DMS79 (cell line): ENCODE measurements at places on chromosomes 11 and 22.
A peak's percentile ranks its signal among the peaks of the same experiment; 100 is the strongest.

DNA sequence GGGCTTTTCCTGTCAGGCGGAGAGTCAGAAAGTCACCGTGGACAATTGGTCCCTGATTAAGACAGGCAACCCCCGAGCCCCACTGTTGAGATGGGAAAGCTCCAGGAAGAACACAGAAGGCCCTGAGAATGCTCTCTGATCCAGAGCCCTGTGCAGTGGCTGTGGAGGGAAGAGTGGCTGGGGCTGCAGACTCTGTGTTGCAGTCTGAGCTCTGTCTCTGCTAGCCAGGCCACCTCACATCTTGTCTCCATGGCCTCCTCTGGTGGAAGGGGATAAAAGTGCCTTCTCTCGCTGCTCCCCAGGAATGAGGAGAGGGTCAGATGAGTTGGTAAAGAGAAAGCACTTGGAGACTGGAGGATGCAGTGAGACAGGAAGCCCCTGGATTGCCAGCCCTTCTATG is 141.2 kb downstream of the CEP164 start:
- no peak for DNase-seq

- no peak for DNase-seq
Measured at GRCh38 chr22:26170112-26170492, 840 bp downstream of the SEZ6L start.

DNA sequence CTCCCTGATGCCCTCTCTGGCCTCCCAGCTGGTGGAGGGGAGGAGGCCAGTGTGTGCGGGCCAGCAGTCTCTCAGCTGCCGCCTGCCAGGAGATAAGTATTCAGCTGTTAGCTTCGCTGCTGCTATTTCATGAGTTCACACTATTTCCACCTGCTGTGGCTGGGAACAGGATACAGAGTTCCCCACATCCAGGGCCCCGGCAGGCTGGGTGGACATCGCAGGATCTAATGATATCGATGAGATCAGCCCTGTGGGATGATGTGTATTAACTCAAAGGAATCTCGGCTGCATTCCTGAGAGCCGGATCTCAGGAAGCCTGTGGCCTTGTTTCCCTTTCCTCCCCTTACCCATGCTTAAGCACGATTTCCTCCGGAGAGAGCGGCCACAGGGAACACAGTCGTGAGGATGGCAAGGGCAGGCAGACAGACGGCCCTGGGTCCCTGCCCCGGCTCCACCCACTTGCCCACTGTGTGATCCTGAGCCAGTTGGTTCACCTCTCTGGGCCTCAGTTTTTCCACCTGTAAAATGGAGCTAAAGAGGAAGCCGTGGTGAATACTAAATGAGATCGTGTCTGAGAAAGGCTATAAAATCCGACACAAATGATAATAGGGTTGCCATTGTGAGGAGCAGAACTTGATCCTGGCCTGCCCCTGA is 6.5 kb upstream of the PVALB start:
- DNase-seq, result no peak

DNA sequence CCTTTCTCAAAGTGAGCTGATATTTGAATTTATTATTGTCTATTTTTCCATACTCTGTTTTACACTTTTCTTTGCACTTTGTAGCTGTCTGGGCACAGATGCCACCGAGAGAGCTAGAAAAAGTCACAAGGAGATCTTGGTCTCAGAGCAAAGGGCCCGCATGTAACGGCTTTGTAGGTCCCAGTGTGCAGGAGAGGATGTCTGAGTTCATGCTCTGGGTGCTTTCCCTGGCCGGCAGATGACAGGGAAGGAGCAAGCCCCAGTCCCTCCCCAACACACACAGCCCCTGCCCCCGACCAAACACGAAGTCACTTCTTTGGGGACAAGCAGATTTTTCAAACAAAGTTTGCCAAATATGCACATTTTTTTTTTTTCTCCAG is 55.8 kb downstream of the SMIM38 start:
- DNase-seq, result no peak

DNA sequence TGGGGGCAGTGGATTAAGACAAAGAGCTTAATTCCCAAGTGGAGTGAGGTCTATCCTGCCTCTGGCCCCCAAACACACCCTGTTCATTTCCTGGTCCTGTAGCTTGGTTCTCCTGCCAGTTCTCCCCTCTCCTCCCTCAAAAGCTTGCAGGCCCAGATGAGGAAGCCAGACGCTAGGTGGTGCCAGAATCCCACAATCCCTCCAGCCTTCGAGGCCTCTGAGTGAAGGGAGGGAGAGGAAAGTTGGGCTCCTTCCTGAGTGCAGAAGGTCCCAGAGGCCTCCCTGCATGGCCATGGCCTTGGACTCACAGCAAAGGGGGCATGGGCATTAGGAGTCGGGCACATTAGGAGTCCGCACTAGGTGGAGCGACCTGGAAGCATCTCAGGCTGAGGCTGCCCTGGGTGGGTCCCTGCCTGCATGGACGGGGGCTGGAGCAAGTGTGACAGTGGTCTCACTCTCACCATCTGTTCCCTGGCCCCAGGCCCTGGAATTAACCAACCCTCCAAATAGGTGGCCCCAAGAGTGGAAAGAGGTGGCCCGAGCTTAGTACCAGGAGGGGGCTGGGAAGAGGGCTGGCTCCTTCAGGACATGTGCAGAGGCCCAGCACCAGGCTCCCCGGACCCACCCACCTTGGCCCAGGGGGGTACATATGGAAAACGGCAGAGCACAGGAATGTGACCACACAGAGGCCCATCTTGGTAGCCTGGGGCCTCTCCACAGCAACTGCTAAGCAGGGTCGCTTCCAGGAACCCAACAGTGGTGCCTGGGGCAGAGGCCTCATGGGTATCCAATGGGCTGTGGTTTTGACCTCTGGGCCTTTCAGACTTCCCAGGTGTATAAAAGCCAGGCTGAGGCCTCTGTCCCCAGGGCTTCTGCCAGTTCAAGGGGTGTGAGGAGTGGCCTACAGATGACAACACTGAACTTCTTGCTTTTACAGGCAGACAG is 5.2 kb downstream of the FXYD2 start:
- peak; percentile 40 for DNase-seq

DNA sequence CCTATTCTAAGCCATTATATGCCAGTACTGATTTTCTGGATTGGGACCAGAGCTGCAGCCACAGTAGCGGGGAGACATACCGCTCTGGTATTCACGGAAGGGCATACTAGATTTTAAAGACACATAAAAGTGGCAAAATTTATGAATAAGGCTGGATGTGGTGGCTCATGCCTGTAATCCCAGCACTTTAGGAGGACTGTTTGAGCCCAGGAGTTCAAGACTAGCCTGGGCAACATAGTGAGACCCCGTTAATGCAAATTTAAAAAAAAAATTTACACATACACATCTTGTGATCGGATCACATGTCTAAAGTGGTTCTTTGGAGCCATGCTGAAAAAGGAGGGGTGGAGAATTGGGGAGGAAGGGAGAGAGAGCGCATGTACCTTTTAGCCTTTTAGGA is 9.0 kb downstream of the RPL27A start:
- no peak for DNase-seq

GRCh38 chr11:22730319-22730718 is 63.9 kb downstream of the GAS2 start:
- DNase-seq, result no peak

DNA sequence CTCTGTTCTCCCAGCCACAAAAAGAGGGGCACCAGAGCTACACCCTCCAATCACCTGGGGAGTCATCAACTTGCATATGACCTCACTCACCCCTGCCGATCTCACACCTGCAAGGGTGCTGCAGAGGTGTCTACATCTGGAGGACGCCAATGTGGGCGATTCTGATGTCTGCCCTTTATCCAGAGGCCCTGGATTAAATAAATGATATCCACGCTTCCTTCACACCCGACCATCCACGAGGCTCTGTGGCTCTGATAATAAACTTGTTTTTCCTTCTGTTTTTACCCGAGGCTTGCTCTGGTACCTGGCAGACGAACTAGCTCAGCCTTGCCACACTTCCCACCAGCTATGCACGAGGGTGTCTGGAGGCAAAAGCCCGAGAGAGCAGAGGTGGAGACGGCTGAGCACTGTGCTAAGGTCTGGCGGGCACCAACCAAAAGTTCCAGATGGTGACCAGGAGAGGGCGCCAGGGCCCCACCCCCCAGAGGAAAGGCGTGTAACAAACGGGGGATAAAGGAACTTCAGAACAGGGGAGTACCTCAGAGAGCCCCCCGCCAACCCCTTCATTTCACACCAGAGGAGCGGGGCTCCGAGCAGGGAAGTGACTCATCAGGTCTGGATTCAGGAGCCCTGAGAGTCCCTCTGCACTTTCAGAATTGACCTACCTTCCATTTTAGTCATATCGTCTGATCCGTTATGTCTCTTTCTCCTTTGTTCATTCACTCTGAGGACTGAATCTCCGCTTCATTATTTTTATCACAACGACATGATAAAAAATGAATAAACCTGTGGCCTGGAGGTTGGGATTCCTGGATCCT is 13.5 kb downstream of the SCN3B start:
- no peak for DNase-seq

DNA sequence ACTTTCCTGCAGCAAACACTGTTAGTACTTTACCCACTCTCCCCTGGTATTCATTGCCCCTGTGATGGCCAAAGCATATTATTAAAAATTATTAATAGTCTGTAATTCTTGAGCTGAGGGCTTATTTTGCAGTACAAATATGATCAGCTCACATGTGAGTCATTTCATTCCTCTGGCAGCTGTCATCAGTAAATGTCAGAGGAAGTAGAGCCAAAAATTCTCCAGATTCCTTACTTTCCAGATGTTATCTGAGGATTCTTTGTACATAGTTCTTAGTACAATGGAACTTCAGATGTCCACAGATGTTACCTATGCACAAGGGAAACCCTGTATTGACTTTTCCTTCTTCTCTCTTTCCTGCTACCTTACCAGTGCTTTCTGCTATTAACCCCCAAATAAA is 12.5 kb downstream of the OR5B3 start:
- no peak for DNase-seq

- DNase-seq, result no peak
Measured at GRCh38 chr11:10263929-10264328, 30.1 kb downstream of the SBF2 start.

GRCh38 chr11:73170140-73170539 is 28.0 kb upstream of the FCHSD2 start:
- DNase-seq, result no peak

GRCh38 chr22:11616811-11617210 is 3911.2 kb upstream of the OR11H1 start:
- no peak for DNase-seq

DNA sequence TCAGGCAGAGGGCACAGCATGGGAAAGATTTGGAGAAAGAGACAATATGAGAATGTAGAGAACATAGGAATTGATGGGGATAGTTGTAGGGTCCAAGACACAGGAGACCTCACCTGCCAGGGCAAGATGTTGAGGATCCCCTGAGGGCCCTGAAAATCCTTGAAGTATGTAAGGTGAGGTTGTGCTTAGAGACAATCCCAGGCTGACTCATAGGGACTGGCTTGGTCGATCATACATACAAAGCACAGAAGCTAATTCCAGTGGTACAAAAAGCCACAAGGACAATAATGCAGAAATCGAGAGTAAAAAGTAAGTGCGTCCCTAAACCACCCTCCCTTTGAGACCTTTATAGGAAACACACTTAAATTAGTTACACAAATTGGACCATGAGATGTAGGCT is 468.2 kb downstream of the MIAT start:
- no peak for DNase-seq

DNA sequence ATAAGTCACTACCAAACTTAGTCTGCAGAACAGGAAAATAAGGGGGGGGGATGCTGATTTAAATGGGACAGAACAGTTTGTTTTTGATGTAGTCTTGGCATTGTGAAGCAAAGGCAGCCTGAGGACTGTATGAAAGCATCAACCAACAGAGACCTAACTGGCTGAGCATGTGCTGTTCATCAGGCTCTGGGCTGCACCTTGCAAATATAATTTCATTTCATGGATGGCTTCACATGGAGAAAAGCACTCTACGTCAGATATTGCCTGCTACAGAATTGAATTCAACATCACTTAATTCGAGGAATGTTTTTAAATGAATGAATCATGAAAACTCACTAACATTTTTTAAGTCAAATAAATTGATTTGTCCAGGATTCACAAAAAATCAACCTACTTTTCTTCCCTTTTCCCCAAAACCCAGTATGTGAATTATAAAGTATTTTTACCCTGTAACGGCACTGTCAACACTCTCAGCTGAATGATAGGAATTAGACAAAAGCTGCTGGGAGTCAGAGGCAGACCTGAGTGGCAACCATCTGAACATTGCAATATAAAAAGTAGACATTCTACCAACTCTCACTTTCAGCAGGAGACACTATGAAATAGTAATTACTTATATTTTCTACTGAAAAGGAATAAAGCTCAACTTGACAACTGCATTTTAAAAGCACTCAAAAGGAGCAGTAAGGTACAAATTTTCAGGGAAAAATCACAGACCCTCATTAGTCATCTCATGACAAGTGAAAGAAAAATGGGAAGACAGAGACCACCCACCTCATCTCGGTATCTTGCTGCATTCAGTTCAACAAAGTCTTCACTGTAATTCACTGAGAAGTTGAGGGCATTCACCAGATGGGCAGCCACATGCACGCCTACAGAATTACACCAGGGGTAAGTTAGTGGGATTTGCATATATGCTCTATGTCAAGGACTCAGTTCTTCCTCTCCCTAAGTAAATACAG is 47.5 kb downstream of the NOX4 start:
- no peak for DNase-seq

- DNase-seq, result no peak
Measured at GRCh38 chr11:56522008-56522407, 21.0 kb downstream of the OR5M11 start.

- no peak for DNase-seq
Measured at GRCh38 chr11:67357831-67358670, 4.7 kb upstream of the POLD4 start.

GRCh38 chr22:16695261-16695660 is 102.7 kb upstream of the CCT8L2 start:
- DNase-seq, result no peak

DNA sequence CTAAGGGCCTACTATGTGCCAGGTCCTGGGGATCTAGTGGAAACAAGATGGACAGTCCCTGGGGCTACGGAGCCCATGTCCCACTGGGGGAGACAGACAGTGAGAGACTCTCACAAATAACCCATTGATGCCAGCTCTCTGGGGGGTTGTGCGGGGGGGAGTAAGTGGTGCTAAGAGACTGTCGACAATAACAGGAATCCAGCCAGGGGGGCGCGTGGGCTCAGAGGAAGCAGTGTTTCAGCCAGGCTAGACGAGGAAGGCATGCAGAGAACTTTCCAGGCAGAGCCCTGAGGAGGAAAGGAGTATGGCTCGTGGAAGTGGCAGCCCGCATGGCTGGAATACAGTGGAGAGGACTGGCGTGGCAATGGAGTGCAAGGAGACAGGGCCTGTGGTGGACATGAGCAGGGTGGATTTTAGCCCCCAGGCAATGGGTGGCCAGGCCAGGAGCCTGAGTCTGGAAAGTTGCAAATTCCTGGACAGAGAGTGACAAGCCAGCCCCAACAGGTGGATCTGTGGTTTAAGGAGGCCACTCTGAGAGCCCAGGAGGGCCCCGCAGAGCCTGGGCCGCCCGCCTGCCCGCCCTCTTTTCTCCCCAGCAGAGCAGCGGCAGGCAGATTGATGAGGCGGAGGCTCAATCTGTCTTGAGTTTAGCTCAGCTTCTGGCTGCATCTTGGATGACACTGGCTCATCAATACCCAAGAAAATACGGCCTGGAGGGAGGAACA is 40.0 kb upstream of the TCF20 start:
- no peak for DNase-seq

- DNase-seq, result no peak
Measured at GRCh38 chr22:42134100-42135020, 3.8 kb upstream of the CYP2D6 start.
